ENCODE measurements at places on chromosomes 6 and 20.

DNA sequence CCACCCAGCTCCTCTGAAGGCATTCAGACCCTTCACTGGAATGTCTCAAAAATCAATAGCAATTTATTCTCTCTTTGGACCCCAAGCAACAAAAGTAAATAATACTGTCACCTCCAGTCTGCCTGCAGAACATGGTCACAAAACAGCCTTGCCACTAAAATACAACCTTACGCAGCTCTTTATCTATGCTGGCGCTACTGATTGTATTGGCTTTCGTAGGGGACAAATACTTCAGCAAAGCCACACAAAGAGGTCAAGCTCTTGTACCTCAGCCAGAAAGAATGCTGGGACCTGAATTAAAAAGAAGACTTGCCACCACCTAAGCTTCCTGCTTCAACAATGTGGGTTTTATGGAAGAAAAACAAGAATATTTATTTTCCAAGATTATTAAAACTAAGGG is 57.2 kb downstream of the PRKN start:
- peaks cover 8% of the 10 kb centered on the region for H3K4me1 ChIP-seq
- H3K27ac ChIP-seq, result no peak overlapping the region
- no peaks in the 10 kb centered on the region for H3K27me3 ChIP-seq
- peaks cover 8% of the 10 kb centered on the region for H3K36me3 ChIP-seq
- no peak overlapping the region for H3K4me3 ChIP-seq
- no peak for DNase-seq

DNA sequence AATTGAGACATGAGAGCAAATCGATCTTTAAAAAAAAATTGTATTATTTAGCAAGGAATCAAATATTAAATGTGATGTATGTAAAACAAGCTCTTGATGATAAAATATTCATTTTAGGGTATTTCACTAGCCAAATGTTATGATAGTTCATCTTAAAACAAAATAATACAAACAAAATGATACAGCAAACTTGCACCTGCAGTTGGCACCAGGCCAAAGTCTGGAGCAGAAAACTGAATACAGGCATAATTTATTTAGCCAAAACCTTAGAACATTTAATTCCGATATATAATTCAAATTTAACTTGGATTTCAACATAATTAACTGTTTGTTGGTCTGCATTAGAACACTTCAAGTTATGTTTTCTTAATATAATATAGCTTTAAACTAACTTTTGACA is 60.9 kb downstream of the EPHA7 start:
- no peak for DNase-seq
- H3K27ac ChIP-seq, result no peak overlapping the region
- H3K4me1 ChIP-seq, result no peaks in the 10 kb centered on the region
- H3K4me3 ChIP-seq, result no peak overlapping the region
- no peaks in the 10 kb centered on the region for H3K36me3 ChIP-seq

DNA sequence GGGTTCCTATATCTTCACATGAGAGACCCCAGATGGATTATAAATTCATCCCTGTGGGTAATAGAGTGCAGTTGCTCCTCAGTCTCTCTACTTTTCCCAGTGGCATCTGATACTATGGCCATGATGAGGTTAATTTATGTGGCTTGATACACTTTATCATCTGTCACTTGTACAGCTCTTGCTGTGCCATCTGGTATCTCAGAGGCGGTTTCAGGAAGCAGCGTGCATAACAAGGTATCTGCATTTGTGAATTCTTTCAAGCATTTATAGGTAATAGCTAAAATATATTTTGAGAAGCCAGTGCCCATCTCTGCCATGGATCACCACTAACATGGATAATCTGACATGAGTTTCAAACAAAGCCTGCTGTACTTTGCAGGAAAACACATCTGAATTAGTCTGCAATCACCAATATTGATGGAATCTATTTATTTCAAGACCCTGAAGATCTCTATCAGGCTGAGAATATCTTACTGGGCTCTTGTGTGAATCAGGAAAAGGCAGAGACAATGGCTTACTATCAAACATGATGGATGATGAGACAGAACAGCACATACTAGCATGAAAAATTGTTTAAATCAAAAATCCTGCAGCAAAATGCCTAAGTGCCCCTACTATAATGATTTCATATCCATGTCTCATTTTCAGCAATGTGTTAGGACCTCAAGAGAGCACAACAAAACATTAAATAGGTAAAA is 548.7 kb upstream of the MAP3K7 start:
- H3K4me3 ChIP-seq, result no peak overlapping the region
- peaks cover 1% of the 10 kb centered on the region for H3K27me3 ChIP-seq
- H3K36me3 ChIP-seq, result no peaks in the 10 kb centered on the region
- no peak overlapping the region for H3K27ac ChIP-seq
- H3K4me1 ChIP-seq, result no peaks in the 10 kb centered on the region
- no peak for DNase-seq

- no peaks in the 10 kb centered on the region for H3K36me3 ChIP-seq
- peak overlapping the region; percentile 47 for H3K4me3 ChIP-seq
- H3K27me3 ChIP-seq, result no peaks in the 10 kb centered on the region
These were observed 49.5 kb downstream of the TRERF1 start for GRCh38 chr6:42402184-42402583.

- no peaks in the 10 kb centered on the region for H3K36me3 ChIP-seq
- no peak overlapping the region for H3K27ac ChIP-seq
- no peaks in the 10 kb centered on the region for H3K27me3 ChIP-seq
- no peak overlapping the region for H3K4me3 ChIP-seq
- no peaks in the 10 kb centered on the region for H3K4me1 ChIP-seq
These were observed 51.0 kb upstream of the ZFP64 start for GRCh38 chr20:52242237-52243230.

Data from naive thymus-derived CD8-positive, alpha-beta T cell (primary cell).